Epithelial cell of proximal tubule (primary cell): ENCODE measurements at places on chromosomes 3 and 15.
A peak's percentile ranks its signal among the peaks of the same experiment; 100 is the strongest.

GRCh38 chr3:114690911-114691310 is 397.1 kb downstream of the TIGIT start:
- DNase-seq: no peak

DNA sequence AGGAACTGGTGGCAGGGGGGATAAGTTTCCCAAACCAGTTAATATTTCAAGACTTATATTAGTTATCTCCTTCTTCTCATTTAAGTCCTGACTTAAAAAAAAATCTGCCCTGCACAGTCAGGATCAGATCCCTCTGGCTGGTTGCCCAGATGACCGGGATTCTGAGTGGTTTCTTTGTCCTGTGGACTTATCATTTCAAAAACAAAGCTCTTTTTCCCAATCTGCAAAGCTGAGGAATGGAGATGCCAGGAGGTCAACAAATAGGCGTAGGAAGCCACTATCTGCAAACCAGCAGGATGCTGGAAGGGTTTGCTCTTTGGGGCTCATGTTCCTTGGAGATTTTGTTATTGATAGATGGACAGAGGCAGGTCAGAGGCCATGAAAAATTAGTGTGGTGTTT is 5.8 kb downstream of the C3orf20 start:
- DNase-seq: no peak

GRCh38 chr3:29612536-29612935 is 331.7 kb downstream of the RBMS3 start:
- no peak for DNase-seq

DNA sequence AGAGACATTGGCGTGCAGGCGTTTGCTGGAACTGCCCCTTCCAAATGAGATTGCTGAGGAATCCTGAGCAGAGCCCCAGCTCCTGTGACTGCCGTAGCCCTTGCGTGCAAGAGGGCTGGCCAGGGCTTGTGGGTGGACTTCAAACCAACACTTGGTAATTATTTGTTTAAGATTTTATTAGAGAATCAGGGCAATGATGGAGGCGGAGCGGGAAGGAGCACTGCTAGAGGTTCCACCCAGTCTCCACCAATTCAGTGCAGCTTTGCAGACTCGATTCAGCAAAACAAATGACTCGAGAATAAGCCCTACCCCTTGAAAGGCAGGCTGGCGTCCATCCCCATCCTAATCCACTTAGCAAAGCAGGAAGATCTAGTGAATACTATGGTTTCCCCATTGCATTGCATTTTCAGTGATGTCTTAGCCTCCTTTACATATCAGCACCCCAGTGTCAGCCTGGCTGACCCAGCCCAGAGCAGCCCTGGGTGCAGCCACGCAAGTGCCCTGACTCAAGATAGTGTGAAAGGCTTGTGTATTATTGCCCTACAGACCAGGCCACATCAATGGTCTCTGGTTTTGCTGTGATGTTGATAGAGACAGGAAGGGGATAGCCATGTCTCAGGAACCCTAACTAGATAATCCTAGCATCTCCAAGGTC is 26.0 kb downstream of the GLDN start:
- no peak for DNase-seq

GRCh38 chr3:18069568-18069967 is 327.1 kb upstream of the TBC1D5 start:
- no peak for DNase-seq

DNA sequence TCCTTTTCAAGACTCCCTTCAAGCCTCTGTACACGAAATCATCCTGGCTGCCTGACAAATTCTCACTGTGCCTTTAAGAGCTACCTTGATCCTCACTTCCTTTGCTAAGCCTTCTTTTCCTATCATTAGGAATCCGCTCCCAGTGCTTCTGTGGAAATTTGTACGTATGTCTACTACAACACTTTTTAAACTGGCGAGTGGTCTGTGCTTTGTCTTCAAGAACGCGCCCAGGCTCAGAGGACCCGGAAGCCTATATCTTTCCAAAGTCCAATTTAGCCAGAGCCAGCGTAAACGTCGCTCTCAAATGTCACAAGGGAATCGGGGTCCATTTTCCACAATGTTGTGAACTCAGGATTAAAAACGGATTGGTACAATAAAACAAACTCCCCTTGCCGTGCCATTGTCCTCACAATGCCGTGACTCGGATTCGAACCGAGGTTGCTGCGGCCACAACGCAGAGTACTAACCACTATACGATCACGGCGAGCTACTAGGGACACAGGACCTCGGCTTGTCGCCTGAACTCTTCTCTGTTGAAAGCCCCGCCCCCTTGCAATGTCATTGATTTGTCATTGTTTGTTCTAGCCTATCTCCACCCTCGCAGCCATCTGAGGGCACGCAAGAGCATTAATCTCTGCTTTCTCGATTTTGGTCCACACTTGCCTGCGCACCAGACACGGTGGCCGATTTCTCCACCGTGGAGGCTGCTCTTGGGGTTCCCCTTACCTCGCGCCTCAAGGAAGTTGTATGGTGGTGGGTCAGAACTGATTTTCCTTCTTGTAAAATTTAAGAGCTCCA is 12.4 kb upstream of the SHF start:
- peak; percentile 68 for DNase-seq

DNA sequence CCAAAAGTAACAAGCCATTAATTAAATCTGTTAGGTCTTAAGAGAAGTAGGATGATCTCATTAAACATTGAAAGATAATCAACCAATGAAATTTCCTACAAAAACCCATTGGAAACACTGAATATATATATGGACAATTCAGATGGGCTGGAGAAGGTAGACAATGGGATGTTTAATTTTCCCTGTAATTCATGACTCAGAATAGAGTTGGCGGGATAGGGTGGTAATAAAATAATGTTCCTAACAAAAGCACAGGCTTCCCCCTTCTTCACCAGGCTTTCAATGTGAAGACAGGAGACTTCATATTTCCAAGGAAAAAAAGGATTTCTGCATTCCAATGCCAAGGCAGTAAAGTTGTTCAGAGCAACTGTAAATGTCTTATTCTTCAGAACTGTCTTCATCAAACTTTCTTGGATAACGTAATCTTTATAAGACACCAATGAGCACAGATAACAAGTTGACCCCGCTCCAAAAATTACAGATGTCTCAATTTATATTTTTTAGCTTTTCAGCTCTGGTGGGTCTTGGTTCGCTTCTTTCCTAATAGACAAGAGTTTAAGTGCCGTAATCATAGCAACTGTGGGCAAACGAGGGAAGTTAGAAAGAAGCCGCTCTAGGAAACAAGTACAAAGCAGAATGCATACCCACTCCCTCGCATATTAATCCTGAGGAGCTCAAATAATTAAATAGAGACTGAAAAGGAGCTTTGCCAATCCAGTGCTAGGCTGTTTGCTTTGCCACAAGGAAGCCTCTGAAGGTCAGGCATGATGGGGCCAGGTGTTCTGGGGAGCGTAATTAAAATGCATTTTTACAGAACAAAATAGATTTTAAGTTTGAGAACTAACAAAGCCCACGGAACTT is 377.0 kb downstream of the FOXP1 start:
- DNase-seq: no peak

- DNase-seq: no peak
Observed at GRCh38 chr3:52144796-52145735, 9.2 kb downstream of the POC1A start.

DNA sequence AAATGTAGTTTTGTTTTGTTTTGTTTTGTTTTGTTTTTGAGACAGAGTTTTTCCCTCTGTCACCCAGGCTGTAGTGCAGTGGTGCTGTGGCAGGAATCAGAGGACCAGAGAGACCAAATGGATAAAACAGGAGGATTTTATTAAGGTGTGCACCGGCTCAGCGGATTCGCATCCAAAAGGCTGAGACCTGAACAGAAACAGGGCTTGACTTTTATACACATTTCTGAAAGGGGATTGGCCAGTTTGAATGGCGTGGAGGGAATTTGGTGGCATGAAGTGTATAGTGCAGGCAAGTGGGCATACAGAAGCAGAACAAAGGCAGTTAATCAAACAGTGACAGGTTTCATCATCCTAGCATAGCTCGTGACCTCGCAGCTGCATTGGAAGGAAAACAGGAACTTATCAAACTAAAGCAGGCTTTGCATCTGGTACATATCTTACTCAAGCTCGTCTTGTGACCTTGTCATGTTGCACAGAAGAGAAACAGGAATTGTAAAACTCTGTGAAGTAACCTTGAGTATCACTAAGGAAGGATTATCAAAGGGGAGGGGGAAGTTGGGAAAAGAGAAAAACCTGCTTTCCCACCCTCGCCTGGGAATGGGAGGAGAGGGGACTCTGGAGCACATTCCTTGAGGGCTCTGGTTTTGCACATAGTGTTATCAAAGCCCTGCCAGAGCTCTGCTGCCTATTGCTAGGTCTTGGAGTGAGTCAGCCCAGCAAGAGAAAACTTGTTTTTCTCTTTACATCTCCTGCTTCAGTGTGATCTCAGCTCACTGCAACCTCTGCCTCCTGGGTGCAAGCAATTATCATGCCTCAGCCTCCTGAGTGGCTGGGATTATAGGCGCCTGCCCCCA is 38.5 kb downstream of the C3orf62 start:
- no peak for DNase-seq

- DNase-seq: no peak
Observed at GRCh38 chr3:60835796-60836195, 415.5 kb downstream of the FHIT start.

DNA sequence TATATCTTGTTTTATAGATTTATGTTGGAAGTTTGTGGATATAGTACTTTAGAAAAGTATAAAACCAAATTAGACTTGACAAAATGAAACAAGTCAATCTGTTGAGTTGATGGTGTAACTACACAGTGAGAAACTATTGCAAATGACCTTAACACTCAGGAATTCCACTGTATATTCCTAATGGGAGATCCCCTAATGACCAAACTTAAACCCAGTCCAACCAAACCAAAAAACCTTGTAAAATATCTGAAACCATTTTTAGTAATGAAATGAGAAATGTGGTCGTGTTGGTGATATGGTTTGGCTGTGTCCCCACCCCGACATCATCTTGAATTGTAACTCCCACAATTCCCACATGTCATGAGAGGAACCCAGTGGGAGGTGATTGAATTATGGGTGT is 31.9 kb upstream of the ATP13A3 start:
- DNase-seq: no peak

DNA sequence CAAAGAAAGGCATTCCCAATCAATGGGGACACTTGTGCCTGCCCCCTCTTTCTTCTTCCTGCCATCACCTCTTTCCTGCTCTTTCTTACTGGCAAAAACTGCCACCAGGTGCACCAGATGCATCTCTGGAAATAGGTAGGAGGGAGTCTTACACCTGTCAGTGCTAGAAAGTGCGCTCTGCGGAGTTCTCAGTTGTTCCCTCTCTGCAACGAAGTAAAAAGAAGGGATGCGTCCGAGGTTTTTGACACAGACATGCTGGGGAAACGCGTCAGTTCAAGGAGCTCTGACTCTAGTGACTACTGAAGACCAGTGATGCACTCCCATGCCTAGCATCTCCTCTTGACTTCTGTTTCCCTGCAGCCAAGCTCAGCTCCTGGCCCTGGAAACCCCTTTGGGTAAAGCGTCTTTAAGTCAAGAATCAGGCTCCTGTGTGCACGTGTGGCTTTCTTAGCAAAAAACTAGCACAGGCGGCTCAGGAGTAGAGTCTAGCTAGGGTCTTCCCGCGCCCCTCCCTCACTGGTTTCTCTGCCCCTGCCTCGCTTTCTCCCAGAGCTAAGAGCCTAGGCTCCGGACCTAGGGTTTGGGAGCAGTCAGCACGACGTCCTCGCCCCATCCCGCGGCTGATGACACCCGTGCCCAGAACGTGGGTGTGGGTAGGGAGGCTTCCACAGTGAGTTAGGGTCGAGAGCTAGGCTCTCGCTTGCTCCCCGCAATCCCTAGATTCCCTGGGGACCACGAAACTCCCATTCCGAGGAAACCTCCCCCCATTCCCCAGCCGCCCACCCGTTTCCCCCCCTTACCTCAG is 564 bp upstream of the GRM7 start:
- DNase-seq: no peak

DNA sequence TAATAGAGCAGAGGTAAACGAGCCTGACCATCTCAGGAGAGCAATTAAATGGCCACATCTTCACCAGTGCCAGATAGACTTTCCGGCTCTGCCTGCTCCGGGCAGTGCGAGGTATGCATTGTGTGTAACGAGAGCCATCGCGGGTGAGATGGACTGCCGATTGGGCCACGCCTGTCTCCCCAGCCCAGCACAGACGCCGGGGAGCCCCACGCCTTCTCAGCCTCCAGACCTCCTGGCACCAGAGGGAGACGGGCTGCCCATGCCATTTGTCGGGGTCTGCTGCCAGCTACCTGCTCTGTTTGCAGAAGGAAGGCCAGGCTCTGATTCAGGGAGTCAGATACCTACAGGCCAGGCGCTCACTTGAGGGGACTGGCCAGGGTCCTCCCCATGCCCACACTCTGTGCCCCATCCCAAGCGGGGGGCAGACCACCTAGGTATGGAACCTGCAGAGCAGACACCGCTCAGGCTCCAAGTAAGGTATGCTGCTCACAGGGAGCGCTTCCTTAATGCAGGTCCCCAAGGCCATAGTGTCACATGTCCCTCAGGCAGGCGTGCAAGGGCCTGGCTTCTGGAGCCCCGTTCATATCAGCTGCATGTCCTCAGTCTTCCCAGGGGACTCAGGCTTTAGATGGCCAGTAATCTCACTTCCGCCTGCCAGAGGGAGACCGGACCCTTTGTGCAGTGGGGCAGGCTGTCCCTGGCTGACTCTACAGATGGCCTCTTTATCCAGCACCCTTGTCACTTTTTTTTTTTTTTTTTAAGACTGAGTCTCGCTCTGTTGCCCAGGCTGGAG is 62.2 kb downstream of the DNAJB8 start:
- DNase-seq: no peak

GRCh38 chr15:60004846-60005351 is 788 bp downstream of the FOXB1 start:
- no peak for DNase-seq

DNA sequence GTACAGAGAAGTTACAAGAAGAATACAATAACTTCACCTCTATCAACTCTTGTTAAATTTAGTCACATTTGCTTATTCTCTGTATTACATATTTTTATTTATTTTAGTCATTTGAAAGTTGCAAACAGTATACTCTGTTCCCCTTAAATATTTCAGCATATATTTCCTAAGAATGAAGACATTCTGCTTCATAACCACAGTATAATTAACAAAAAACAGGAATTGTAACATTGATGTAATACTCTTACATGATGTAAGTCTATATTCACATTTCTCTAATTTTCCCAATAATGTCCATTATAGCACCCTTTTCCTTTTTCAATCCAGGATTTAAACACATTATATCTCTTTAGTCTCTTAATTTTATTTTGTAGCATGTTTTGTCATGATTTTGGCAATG is 112.0 kb downstream of the AKAP13 start:
- DNase-seq: no peak

DNA sequence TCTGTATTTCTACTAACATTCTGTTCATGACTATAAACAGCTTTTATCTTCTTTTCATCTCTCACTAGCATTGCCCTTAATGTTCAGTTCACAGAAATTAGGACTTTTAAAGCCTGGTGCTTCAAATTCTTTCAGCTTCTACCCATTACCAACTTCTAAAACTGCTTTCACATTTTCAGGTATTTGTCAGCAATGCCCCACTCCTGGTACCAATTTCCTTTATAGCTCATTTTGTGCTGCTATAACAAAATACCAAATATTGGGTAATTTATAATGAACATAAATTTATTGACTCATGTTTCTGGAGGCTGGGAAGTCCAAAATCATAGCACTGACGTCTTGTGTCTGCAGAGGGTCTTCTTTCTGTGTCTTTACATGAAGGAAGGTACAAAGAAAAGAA is 753.1 kb upstream of the CCDC54 start:
- no peak for DNase-seq
